Suprapubic skin (tissue), 4 donors: ENCODE measurements at places on chromosomes 4 and X. TPM values are rescaled to one million over a fixed set of nuclear protein-coding genes. Genes with fewer than 3 reads are reported as not detected.
A peak's percentile ranks its signal among the peaks of the same experiment; 100 is the strongest.

DNA sequence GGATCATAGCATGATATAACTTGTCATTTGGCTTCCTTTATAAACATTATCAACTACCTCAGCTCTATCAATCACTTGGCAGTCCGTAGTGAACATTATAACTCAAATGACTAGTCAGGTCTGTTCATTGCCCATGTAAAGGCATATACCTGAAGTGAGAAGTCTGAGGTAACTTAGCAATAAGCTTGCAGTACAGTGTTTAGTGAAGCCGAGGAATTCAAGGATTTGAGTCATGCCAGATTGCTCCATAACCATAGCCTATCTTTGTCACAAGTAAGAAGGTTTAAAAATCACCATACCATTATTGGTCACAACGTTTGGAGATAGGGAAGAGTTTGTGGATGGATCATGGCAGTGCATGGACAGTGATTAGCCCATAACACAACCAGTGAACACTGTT lies 41.6 kb downstream of the AR start:
- H3K27me3 ChIP-seq: no peaks in the 10 kb centered on the region
- no peaks in the 10 kb centered on the region for H3K36me3 ChIP-seq
- H3K27ac ChIP-seq: no peak overlapping the region
- peaks cover 3% of the 10 kb centered on the region for H3K4me1 ChIP-seq
- no peak overlapping the region for H3K4me3 ChIP-seq

GRCh38 chr4:38687571-38688011 lies 23.6 kb downstream of the KLF3 start:
- peak overlapping the region; percentile 38 for H3K27ac ChIP-seq
- peaks cover 61% of the 10 kb centered on the region for H3K36me3 ChIP-seq
- H3K4me1 ChIP-seq: peaks cover 78% of the 10 kb centered on the region
- H3K27me3 ChIP-seq: no peaks in the 10 kb centered on the region

DNA sequence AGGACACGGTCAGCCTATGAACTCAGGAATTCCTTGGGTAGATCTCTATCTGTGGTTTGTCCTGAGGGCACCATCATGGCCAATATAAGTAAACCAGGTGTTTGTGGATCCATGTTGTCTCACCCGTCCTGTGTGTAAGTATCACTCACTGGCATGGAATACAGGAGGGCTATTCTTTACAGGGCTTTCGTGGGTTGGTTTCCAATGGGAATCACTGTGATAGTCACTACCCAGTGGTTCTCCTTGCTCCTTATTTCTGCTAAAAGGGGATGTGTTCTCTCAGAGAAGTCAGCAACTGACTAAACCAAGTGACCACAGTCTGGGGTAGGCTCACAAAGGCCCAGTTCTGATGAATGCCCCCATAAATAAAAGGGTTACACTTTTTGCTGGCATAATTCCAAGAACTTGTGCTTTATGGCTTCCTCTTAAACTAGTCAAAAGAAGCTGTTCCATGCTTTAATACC lies 236.7 kb upstream of the JADE1 start:
- H3K27ac ChIP-seq: peak overlapping the region; percentile 11
- peaks cover 26% of the 10 kb centered on the region for H3K4me1 ChIP-seq
- no peaks in the 10 kb centered on the region for H3K36me3 ChIP-seq
- H3K4me3 ChIP-seq: no peak overlapping the region

DNA sequence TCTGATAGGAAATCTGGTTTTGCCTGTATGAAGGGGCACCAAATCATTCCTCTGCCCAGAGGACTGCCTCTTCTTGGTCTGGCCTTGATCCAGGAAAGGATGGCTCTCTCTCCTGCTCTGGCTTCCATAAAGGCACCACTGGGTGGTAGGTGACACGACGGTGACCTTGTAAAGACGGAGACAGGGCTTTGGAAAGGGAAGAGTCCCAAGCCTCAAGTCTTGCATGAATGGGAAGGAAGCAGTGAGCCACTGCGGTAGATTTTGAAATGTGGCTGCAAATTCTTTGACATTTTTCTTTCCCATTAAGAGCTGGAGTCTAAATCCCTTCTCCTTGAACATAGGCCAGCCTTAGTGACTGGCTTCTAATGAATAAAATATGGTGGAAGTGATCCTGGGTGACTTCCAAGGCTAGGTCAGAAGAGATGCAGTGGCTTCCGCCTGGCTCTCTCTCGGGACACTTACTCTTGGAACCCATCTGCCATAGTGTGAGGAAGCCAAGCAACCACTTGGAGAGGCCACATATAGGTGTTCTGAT lies 347.4 kb downstream of the BCOR start:
- DNase-seq: no peak
- no peak overlapping the region for H3K27ac ChIP-seq
- H3K27me3 ChIP-seq: no peaks in the 10 kb centered on the region
- H3K36me3 ChIP-seq: no peaks in the 10 kb centered on the region
- peaks cover 9% of the 10 kb centered on the region for H3K4me1 ChIP-seq
- H3K4me3 ChIP-seq: no peak overlapping the region

- H3K27ac ChIP-seq: no peak overlapping the region
- no peak overlapping the region for H3K4me3 ChIP-seq
- no peaks in the 10 kb centered on the region for H3K4me1 ChIP-seq
- H3K27me3 ChIP-seq: no peaks in the 10 kb centered on the region
These were observed 127.9 kb downstream of the ZNF330 start for GRCh38 chr4:141348573-141348972.

GRCh38 chr4:102420563-102421398 lies 75.5 kb upstream of the SLC39A8 start:
- H3K4me1 ChIP-seq: peaks cover 13% of the 10 kb centered on the region
- no peak for DNase-seq
- H3K4me3 ChIP-seq: no peak overlapping the region
- H3K36me3 ChIP-seq: no peaks in the 10 kb centered on the region

Gene RBM3
- total RNA-seq: 245 TPM

DNA sequence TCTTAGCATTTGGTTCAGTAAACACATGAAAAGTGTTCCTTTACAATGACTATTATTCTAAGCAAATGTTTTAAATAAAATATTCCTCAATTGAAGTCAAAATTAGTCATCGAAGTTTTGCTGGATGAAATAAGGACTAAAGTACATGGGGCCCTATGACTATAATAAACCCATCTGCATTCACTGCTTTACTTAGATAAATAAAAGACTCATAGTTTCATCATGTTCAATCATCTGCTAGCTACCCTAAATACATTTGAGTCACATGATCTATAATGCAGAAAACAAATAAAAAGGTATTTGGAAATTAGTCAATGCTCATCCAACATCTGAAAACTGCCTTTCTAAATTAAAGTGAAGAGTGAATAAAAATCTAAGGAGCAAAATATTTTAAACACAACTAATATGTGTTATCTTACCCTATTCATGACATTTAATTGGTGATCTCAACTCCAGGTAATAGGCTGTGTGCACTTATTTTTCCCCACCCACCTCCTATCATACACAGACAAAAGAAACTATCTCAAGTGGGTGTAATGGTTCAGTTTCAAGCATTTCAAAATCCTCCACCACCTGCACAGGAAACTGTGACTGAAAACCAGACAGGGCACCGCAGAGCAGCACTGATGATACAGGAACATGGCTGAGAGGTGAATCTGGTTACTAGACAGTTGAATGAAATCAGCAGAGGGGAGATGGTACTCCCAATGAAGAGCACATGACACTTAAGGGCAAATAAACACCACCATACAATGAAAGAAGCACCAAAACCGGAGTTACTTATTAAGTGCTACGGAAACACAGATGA lies 78.6 kb downstream of the CAMK2D start:
- H3K4me3 ChIP-seq: no peak overlapping the region
- no peaks in the 10 kb centered on the region for H3K36me3 ChIP-seq
- peaks cover 23% of the 10 kb centered on the region for H3K4me1 ChIP-seq
- H3K27ac ChIP-seq: no peak overlapping the region

- peaks cover 5% of the 10 kb centered on the region for H3K4me1 ChIP-seq
- no peak overlapping the region for H3K27ac ChIP-seq
- no peak for DNase-seq
- H3K4me3 ChIP-seq: no peak overlapping the region
- no peaks in the 10 kb centered on the region for H3K27me3 ChIP-seq
- no peaks in the 10 kb centered on the region for H3K36me3 ChIP-seq
These were observed 150.6 kb downstream of the ADAMTS3 start for GRCh38 chr4:72418458-72418857.

DNA sequence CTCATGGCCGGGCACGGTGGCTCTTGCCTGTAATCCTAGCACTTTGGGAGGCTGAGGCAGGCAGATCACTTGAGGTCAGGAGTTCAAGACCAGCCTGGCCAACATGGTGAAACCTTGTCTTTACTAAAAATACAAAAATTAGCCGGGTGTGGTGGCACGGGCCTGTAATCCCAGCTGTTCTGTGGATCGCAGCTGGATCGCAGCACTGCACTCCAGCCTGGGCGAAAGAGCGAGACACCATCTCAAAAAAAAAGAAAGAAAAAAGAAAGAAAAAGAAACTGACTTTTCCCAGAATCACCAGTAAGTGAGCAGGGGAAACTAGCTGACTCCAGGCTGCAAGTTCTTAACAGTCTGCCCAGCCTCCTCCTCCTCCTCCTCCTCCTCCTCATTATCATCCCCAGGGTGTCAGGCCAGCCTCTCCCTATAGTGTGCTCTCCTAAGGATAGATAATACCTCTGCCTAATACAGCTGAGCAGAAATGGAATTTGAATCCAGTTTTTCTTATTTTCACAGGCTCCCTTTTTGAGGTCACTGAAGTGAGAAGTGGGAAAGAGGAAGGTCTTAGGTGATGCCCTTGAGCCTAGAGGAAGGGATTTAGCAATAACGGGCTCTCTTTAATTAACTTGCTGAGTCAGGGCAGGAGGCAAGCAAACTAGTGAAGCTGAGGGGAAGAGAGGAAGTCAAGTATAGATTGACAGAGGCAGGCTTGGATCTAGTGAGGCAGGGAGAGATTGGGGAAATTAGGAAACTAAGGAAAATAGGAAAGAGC lies 11.8 kb upstream of the ELF2 start:
- DNase-seq: no peak
- no peak overlapping the region for H3K27ac ChIP-seq

Gene SPANXA1
- total RNA-seq: not detected

GRCh38 chr4:25926462-25926861 lies 12.4 kb downstream of the SMIM20 start:
- peaks cover 16% of the 10 kb centered on the region for H3K4me1 ChIP-seq
- no peak for DNase-seq
- no peak overlapping the region for H3K27ac ChIP-seq
- no peaks in the 10 kb centered on the region for H3K36me3 ChIP-seq

- H3K36me3 ChIP-seq: no peaks in the 10 kb centered on the region
- H3K4me1 ChIP-seq: no peaks in the 10 kb centered on the region
- H3K4me3 ChIP-seq: no peak overlapping the region
- no peaks in the 10 kb centered on the region for H3K27me3 ChIP-seq
These were observed 41.7 kb upstream of the CITED1 start for GRCh38 chrX:72347366-72347765.

GRCh38 chr4:74018771-74019170 lies 19.7 kb downstream of the CXCL3 start:
- H3K4me3 ChIP-seq: no peak overlapping the region
- no peak for DNase-seq
- H3K4me1 ChIP-seq: no peaks in the 10 kb centered on the region
- no peak overlapping the region for H3K27ac ChIP-seq
- H3K36me3 ChIP-seq: no peaks in the 10 kb centered on the region
- H3K27me3 ChIP-seq: no peaks in the 10 kb centered on the region

DNA sequence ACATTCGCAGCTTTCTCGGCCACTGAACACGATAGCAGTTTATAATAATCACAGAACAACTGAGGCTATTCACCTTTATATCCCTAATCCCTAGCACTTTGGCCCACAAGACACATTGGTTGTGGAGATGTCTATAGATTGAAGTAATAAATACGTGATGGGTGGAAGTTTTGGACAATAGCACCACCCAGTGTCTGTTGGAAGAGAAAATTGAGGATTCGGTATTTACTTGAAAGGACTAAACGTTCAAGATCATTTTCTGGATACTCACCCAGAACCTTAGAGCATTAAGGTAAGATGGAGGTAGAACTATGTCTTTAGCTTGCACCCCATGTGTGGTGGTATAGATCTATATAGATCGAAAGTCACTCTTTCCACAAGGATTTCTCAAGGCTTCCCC lies 787 bp upstream of the TMSB15A start:
- peaks cover 7% of the 10 kb centered on the region for H3K4me1 ChIP-seq
- H3K36me3 ChIP-seq: no peaks in the 10 kb centered on the region
- no peak overlapping the region for H3K27ac ChIP-seq
- H3K27me3 ChIP-seq: no peaks in the 10 kb centered on the region
- DNase-seq: no peak

Gene LEF1
- 19.1 TPM for total RNA-seq

Gene SNCA
- 24.6 TPM for total RNA-seq

DNA sequence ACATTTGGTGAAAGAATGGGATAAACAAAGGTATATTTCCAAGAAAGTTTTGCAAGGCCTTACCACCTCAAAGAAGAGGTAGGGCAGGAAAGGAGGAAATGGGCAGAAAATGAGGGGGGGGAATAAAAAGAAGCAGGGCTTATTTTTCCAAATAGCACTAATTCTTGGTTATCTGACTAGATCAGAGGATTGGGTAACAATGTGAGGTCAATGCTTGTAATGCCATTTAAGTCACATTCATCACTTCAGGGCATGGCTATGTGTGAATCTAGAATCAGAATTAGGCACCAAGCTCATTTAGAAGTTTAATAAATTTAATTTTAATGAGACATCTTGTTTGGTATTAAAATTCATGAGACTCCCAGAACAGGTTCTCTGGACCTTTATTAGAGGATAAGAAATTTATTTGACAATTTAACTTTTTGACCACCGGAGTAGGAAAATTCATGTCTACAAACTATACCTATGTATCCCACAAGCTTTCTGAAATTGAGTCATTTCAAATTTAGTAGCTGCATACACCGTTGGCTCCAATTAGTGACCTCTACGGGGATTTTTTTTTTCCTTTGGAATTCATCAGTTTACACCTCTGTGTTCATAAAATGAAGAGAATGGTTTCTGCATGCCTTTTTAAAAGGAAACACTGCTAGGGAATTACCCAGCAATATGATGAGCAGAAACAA lies 1.4 kb upstream of the STS start:
- DNase-seq: no peak
- H3K4me1 ChIP-seq: peaks cover 4% of the 10 kb centered on the region
- no peaks in the 10 kb centered on the region for H3K27me3 ChIP-seq
- H3K36me3 ChIP-seq: no peaks in the 10 kb centered on the region
- no peak overlapping the region for H3K27ac ChIP-seq
- H3K4me3 ChIP-seq: no peak overlapping the region

Gene RHOXF2
- total RNA-seq: not detected

Gene COX7B2
- not detected for total RNA-seq

Gene METTL14
- 28.2 TPM for total RNA-seq

- peaks cover 39% of the 10 kb centered on the region for H3K27me3 ChIP-seq
- no peak overlapping the region for H3K27ac ChIP-seq
- peak overlapping the region; percentile 53 for H3K4me3 ChIP-seq
- peaks cover 14% of the 10 kb centered on the region for H3K4me1 ChIP-seq
- no peaks in the 10 kb centered on the region for H3K36me3 ChIP-seq
These were observed 793 bp downstream of the NALF2 start for GRCh38 chrX:69504626-69505612.
